Right atrium auricular region (tissue), 2 donors: ENCODE measurements at places on chromosomes 6 and 20. TPM values are rescaled to one million over a fixed set of nuclear protein-coding genes. Genes with fewer than 3 reads are reported as not detected.
A peak's percentile ranks its signal among the peaks of the same experiment; 100 is the strongest.

SOX12 gene
- total RNA-seq, result 5.3 TPM

- DNase-seq, result no peak
- peaks cover 32% of the 10 kb centered on the region for H3K4me1 ChIP-seq
- no peaks in the 10 kb centered on the region for H3K27me3 ChIP-seq
- H3K27ac ChIP-seq, result no peak overlapping the region
- no peak overlapping the region for H3K4me3 ChIP-seq
- H3K36me3 ChIP-seq, result no peaks in the 10 kb centered on the region
Measured at GRCh38 chr6:154506582-154506981, 3.9 kb downstream of the CNKSR3 start.

DNA sequence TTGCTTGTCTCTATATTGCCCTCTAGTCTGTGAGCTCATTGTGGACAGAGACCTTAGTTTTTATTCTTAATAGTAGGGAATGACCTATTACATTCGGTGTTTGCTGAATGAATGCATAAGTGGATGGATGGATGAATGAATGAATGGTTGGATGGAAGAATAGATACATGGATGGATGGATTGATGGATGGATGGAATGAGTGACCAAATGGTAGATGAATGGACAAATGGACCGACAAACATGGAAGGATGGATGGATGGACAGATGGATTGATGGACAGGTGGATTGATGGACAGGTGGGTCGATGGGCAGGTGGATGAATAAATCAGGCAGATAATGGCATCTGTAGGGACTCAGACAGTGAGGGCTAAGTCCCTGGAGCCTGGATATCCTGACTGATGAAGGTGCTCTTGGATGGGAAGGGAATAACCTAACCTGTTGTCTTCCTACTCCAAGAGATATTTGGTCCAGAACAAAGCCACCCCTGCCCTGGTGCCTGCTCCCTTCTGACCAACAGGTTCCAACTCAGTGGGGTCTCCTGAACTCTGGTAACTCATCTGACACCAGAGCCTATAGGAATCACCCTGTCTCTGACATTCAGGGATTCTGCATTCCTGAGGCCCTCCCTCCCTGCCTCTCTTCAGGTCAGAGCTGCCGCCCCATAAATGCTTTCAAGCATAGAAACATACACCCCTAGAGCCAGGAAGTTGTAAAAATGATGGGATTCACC lies 9.6 kb upstream of the CCN5 start:
- DNase-seq, result no peak
- no peaks in the 10 kb centered on the region for H3K36me3 ChIP-seq
- H3K4me1 ChIP-seq, result peaks cover 52% of the 10 kb centered on the region
- H3K4me3 ChIP-seq, result no peak overlapping the region
- H3K27ac ChIP-seq, result peak overlapping the region; percentile 83
- H3K27me3 ChIP-seq, result no peaks in the 10 kb centered on the region

DNA sequence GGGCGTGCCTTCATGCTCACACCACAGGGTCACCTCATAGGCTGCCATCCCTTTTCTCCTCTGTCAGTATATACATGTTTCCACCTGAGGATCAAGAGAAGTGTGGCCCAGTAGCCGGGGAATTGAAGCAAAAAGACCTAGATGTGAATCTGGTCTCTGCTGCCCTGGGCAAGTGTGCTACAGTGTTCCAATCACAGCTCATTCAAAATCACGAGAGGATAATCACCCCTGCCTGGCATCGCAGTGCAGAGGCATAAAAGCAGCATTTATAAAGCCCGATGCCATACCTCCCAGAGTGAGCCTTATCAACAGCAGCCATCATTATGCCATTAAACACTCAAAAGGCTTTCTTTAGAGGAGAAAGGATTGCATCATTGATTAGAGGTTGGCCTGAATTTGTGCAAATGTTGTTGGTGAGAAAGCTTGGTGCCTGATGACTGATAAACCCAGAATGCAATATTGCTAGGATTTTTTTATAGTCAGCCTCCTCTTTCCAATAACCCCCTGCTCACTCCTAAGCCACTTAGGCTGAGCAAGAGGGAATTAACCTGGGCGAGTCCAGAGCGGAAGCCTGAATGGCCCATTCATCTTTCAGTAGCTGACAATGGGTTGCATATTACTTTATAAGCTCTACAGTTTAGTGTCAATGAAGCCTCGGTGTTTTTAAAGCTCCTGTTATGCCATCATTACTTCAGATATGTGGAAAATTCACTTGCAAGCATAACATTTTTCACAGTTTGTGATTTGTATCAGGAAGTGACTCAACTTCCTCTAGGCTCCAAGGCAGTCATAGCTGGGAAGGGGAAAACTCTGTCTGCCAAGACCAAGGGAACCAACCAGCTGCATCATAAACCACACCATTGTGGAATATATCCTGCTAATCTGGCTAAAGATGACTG lies 92.5 kb upstream of the NXT1 start:
- no peak for DNase-seq
- no peaks in the 10 kb centered on the region for H3K27me3 ChIP-seq
- no peaks in the 10 kb centered on the region for H3K36me3 ChIP-seq
- H3K27ac ChIP-seq, result peak overlapping the region; percentile 67
- no peak overlapping the region for H3K4me3 ChIP-seq
- peaks cover 22% of the 10 kb centered on the region for H3K4me1 ChIP-seq

- no peaks in the 10 kb centered on the region for H3K36me3 ChIP-seq
- DNase-seq, result no peak
- H3K27ac ChIP-seq, result no peak overlapping the region
Measured at GRCh38 chr6:151166180-151166579, 73.6 kb upstream of the AKAP12 start.

GRCh38 chr6:34606477-34607265 lies 50.5 kb upstream of the SPDEF start:
- H3K4me1 ChIP-seq, result peaks cover 41% of the 10 kb centered on the region
- no peak overlapping the region for H3K27ac ChIP-seq
- H3K4me3 ChIP-seq, result no peak overlapping the region
- DNase-seq, result no peak
